ENCODE measurements at places on chromosomes 12 and 14.
A peak's percentile ranks its signal among the peaks of the same experiment; 100 is the strongest.

DNA sequence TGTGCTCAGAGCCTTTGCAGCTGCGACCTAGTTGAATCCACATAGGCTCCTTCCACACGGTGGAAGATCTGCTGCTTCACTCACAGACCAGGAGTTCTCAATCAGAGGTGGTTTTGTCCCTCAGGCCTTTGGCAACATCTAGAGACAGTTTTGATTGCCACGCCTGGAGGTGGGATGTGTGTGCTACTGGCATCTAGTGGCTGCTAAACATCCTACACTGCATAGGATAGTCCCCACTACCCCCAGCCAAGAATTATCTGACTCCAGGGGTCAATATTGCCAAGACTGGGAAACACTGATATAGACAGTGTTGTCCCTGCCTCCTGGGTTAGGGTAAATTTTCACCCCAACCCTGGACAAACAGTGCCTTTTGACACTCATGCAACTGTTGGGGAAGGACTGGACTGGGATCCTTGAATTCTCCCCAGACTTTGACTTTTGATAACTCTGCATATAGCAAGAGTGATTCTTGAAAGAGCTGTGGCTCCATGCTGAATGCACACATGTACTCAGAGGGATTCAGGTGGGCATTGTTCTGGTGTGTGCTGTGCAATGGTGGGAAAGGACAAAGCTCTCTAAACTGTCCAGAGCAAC is 39.8 kb downstream of the BAZ2A start:
- DNase-seq: peak; percentile 49

GRCh38 chr12:131988054-131988796 is 38.5 kb downstream of the EP400 start:
- DNase-seq: no peak

DNA sequence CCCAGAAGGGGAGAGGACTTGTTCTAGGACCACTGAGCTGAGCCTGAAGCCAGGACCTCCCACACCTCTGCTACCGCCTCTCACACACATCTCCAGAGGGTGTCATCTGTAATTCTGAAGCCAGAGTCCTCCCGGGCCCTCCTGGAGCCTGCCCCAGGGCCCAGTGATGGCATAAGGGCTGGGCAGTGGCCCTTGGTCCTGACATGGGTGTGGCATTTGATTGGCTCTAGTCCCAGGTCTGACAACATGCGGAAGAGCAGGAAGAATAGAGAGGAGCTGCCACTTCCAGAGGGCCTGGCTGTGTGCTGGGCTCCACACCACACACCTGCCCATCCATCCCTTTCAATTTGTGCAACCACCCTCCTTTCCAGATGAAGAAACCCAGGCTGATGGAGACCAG is 144.3 kb upstream of the GSC start:
- DNase-seq: no peak

GRCh38 chr14:53411125-53411524 is 258.0 kb upstream of the DDHD1 start:
- peak; percentile 26 for DNase-seq

DNA sequence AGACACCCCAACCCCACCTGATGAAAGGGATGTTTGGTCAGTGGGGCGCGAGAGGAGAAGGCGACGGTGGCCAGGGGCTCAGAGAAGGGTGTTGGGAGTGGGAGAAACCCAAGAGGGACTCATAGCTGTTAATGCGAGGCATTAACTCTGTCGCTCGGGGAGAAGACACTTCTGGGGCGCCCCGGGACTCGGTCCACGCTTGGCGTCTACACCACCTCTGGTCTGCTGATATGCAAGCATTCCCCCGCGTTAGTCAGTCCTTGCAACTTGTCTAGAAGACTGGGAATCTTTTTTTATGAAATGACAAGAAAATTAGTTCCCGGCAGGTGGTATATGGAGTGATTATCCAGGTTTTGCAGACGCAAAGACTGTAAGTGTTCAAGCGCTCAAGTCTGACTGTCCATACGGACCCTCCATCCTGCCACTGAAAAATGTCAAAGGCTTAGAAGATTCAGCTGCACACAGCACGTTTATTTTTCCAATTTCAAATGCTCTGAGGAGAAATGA is 360 bp upstream of the SLC35F4 start:
- DNase-seq: no peak

DNA sequence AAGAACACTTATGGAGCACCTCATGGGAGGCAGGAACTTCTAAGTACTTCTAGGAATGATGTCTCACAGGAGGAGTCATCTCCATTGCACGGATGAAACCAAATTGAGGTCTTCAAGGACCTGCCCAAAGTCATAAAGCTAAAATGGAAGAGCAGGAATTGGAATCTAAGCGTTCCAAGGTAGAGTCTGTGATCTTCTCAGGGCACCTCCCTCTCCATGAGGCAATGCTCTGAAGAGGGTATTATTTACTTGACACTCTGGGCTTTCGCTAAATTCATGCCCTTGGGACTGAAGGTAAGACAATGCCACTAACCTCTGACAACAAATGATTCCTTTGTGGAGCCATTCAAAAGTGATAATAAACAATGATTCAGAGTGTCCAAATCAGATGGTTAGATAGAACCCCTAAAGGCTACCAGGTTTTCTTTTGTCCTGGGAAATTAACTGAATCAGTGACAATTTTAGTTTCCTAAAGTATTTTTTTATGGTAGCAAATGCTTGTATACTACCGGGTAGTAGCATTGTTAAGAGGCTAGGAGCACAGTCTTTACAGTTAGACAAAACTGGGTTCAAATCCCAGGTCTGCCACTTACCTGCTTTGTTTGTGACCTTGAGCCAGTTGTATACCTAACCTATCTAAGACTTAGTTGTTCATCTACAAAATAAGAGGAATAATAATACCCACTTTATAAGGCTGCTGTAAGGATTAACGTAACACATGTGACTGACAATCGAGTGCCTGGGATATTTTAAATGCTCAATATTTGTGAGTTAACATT is 12.3 kb downstream of the HMGA2 start:
- DNase-seq: no peak

DNA sequence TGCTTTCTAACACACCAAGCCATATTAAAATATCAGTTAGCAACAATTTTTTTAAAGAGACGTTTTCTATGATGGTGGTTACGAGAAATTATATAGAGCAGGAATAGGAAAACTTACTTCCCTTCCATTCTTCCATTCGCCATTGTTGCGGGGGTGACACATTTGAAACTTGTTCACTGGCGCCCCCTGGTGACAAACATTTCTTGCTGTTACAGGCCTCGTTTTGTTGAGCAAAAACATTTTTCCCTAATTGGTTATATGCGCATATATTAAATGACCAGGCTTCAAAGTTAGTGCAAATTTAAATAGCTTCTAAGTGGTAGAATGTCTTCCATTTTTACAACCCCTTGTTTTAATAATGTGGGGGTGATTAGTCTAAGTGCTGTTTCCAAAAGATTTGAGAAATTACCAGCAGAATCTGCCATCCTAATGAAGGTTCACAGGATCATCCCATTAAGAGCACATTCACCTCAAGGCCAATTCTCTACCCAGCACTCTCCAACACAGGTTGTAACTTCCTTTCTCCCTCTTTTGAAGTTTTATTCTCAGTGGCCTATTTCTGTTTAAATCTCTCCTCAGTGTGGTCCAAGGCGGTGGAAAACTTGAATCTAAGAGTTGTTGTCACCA is 1124.7 kb downstream of the FLRT2 start:
- peak; percentile 30 for DNase-seq

DNA sequence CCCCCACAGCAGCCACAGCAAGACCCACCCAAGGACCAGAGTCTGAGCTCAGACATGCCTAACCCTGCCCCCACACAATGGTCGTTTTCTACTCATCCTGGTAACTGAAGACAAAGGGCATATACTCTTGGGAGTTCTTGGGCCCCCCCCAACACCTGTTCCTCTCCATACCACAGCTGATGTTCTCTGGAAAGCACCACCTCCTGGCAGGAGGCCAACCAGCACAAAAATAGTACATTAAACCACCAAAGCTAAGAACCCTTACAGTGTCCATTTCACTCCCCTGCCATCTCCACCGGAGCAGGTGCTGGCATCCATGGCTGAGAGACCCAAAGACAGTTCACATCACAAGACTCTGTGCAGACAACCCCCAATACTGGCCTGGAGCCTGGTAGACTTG is 80.6 kb upstream of the DAAM1 start:
- no peak for DNase-seq

GRCh38 chr12:26246483-26247164 is 51.3 kb downstream of the SSPN start:
- no peak for DNase-seq

DNA sequence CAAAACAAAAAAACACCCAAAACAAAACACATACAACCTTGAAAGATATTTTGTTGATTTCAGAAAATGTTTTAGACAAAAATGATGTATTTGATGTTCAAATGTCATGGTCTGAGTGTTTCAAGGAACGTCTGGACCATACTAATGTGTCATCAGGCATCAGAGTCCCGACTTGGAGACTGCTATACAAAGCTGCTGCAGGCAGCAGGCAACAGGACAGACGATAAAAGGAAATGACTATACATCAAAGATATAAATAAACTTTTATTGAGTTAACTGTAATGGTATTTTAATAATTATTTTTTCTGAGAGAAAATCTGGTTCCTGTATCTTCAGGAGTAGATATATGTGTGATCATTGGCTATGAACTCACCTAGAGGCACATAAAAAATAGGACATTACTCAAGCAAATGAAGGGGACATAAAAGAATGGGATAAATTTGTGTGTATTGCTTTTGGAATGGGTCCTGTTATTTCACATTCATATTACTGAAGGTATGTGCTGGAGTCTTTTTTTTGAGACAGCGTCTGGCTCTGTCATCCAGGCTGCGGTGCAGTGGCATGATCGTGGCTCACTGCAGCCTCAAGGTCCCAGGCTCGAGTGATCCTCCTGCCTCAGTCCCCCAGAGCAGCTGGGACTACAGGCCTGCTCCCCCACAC is 87.3 kb upstream of the HECTD1 start:
- DNase-seq: peak; percentile 27

GRCh38 chr14:68660495-68660894 is 132.4 kb downstream of the ZFP36L1 start:
- DNase-seq: no peak

GRCh38 chr12:42704340-42704739 is 114.8 kb upstream of the PRICKLE1 start:
- no peak for DNase-seq

DNA sequence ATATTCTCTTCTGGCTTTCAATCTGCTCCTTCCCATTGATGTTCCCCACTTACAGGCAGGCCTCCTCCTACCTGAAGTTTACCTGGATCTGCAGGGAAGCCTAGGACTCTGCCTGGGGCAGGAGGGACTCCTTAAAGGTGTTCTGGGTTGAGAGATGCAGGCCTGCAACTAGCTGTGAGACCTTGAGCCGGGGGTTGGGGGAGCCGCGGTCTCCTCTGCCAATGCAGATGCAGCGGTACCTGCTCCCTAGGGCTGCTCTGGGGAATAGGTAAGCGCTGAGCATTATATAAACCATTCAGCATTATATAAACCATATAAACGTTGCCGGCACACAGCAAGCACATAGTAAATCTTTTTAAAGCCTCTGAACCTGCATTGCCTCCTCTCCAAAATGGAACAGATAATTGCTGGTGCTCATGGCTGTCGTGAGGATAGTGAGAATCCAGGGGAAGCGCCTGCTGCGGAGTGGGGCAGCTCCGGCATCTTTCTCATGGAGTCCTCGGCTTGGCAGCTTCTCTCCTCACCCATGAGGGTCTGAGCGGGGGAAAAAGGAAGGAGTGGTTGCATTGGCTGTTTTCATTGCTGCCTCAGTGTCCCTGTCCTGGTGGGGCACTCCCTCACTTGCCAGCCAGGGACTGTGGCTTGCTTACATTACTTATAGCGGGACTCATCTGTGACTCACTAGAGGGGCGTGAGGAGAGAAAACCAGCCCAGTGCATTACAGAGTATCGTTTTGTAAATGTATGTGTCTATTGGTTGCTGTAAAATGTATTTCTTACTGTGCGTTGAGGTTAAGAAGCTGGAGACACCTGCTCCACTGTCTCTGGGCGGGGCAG is 12.5 kb upstream of the KRT80 start:
- DNase-seq: no peak

GRCh38 chr12:132375747-132376463 is 46.5 kb upstream of the GALNT9 start:
- no peak for DNase-seq

- DNase-seq: no peak
Measured at GRCh38 chr14:102462391-102462790, 47.2 kb downstream of the ANKRD9 start.

DNA sequence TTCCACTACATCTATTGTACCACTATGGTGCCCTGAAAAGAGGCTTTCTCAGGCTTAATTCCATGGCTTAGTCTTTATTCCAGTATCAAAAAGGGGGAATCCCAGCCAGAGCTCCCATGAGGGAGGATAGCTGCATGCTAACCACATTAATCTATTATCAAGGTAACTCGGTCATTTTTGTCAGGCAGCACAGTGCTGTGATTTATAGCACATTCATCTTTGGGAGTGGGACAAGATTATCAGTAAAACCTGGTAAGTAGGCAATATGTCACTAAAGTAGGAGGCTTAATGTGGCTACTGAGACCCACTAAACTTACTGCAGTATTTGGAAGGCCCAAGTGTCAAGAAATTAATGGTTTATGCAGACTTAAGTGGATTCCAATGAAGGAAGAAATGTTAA is 58.9 kb downstream of the DAD1 start:
- DNase-seq: no peak

DNA sequence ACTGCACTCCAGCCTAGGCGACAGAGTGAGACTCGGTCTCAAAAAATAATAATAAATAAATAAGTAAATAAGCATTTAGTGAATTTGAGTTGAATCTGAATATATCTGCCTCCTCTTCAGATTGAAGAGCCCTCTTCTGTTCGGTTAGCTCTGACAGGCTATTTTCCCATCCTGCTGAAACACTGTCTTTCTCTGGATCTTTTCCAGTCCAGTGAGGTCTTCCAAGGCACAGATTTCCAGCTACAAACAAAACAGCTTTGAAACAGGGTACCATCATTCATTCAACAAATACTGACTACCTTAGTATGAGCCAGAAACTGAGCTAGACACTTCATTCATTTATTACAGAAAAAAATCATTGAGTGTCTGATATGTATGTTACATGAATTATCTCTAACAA is 7.2 kb upstream of the SPRYD3 start:
- no peak for DNase-seq

GRCh38 chr14:42014301-42014700 is 407.6 kb downstream of the LRFN5 start:
- DNase-seq: no peak

DNA sequence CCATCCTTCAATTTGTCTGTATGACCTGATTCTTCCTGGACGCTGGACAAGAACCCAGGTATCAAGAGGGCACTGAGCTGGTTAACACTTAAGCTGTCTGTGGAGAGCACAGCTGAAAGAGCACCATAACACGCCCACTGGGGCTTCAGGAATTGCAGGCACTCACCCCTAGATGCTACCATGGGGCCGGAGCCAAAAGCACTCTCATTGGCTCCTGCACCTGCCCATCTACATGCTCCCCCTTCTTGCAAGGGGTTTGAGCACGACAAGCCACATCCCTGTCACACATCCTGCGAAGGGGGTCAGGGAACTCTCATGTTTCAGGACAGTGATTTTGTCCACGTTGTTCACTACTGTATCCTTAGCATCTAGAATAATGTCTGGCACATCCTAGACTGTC is 35.1 kb upstream of the TBC1D15 start:
- DNase-seq: no peak

- DNase-seq: no peak
Measured at GRCh38 chr14:33332497-33332896, 393.8 kb downstream of the NPAS3 start.

All from iris pigment epithelial cell (primary cell).